ENCODE measurements at places on chromosomes 1 and 21. TPM values are rescaled to one million over a fixed set of nuclear protein-coding genes. Genes with fewer than 3 reads are reported as not detected.

The STIL gene
- total RNA-seq, result 0.43 TPM

GRCh38 chr1:202416641-202417040, 68.1 kb downstream of the PPP1R12B start:
- H3K27me3 ChIP-seq, result no peaks in the 10 kb centered on the region
- H3K36me3 ChIP-seq, result no peaks in the 10 kb centered on the region
- no peak overlapping the region for H3K4me3 ChIP-seq
- H3K27ac ChIP-seq, result no peak overlapping the region
- peaks cover 15% of the 10 kb centered on the region for H3K4me1 ChIP-seq

The F5 gene
- 9.0 TPM for total RNA-seq

- no peaks in the 10 kb centered on the region for H3K36me3 ChIP-seq
- H3K4me3 ChIP-seq, result no peak overlapping the region
- no peaks in the 10 kb centered on the region for H3K27me3 ChIP-seq
- DNase-seq, result no peak
- H3K4me1 ChIP-seq, result no peaks in the 10 kb centered on the region
- no peak overlapping the region for H3K27ac ChIP-seq
These were observed 82.8 kb downstream of the CD247 start for GRCh38 chr1:167435484-167435883.

- H3K36me3 ChIP-seq, result no peaks in the 10 kb centered on the region
- no peak overlapping the region for H3K4me3 ChIP-seq
- DNase-seq, result no peak
- peaks cover 10% of the 10 kb centered on the region for H3K4me1 ChIP-seq
These were observed 44.9 kb downstream of the SSBP3 start for GRCh38 chr1:54361342-54361741.

- no peaks in the 10 kb centered on the region for H3K4me1 ChIP-seq
- no peaks in the 10 kb centered on the region for H3K36me3 ChIP-seq
- no peak overlapping the region for H3K4me3 ChIP-seq
- H3K27me3 ChIP-seq, result no peaks in the 10 kb centered on the region
- no peak overlapping the region for H3K27ac ChIP-seq
These were observed 25.7 kb downstream of the C21orf91 start for GRCh38 chr21:17793246-17794123.

- H3K4me3 ChIP-seq, result no peak overlapping the region
- no peak for DNase-seq
- no peak overlapping the region for H3K27ac ChIP-seq
- H3K4me1 ChIP-seq, result no peaks in the 10 kb centered on the region
- no peaks in the 10 kb centered on the region for H3K27me3 ChIP-seq
These were observed 158.6 kb downstream of the MIS18A start for GRCh38 chr21:32120230-32120629.

The SPATA46 gene
- not detected for total RNA-seq

The TNNI3K gene
- total RNA-seq, result 0.58 TPM

DNA sequence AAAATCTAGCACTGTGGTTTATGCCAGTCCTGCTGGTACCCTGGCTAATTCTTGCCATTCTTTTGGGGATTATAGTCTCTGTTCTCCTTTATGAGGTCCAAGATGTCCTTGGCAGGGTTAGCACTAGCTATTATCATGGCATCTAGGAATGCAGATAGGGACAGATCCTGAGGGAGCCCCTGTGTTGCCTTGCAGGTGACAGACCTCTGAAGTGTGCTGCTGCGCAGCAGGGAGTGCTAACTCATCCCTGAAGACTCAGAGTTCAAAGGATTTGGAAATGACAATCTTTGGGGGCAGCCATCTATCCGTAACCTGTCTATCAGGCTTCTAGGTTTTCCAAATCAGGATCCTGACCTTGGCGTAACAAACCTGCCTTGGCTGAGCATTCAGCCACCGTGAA, 16.3 kb downstream of the ZFYVE9 start:
- H3K4me1 ChIP-seq, result no peaks in the 10 kb centered on the region
- no peaks in the 10 kb centered on the region for H3K36me3 ChIP-seq
- H3K4me3 ChIP-seq, result no peak overlapping the region
- no peaks in the 10 kb centered on the region for H3K27me3 ChIP-seq
- DNase-seq, result no peak

DNA sequence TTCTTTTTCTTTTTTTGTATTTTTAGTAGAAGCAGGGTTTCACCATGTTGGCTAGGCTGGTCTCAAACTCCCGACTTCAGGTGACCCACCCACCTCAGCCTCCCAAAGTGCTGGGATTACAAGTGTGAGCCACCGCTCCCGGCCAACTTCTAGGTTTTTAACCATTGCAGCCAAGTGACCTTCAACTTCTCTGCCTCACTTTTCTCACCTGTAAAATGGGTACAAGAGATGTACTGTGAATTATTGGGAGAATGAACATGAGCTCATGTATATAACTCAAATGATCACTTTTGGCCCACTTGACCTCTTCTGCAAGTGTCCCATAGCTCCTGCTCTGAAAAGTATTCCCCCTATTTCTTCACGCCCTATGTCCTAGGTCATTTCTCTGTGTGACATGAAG, 11.8 kb upstream of the RPL11 start:
- no peaks in the 10 kb centered on the region for H3K27me3 ChIP-seq
- no peaks in the 10 kb centered on the region for H3K4me1 ChIP-seq
- no peaks in the 10 kb centered on the region for H3K36me3 ChIP-seq
- no peak overlapping the region for H3K4me3 ChIP-seq

DNA sequence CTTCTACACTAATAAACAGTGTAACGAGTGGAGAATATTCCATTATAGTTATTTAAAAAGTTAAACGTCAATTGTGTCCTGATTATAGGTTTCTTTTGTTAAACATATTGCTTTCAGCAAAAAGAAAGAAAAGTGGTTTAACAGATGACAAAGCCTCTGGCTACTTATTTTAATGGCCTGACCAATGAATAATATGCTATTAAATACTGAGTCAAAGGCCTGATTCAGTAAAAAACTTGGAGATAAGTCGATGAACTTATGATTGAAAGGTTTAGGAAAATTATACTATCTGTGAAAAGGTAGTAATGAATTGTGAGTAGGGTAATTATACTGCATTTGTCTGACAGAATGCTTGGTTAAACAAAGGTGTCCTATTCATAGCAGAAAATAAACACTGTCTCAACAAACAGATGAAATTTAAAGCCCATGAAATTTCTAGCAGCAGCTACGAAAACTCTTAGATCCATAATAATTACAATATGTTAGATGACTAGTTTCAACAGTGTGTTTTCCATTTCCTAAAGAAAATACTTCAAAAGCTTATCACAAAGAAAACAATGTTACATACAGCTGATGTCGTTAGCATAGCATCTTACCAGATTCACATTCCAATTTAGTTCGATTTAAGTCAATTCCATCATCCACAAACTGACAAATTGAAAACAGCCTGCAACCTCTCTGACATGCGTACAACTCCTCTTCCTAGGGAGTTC, 6.2 kb downstream of the TMEM59 start:
- no peak overlapping the region for H3K27ac ChIP-seq
- no peaks in the 10 kb centered on the region for H3K27me3 ChIP-seq
- peaks cover 17% of the 10 kb centered on the region for H3K36me3 ChIP-seq
- no peak overlapping the region for H3K4me3 ChIP-seq
- no peak for DNase-seq

DNA sequence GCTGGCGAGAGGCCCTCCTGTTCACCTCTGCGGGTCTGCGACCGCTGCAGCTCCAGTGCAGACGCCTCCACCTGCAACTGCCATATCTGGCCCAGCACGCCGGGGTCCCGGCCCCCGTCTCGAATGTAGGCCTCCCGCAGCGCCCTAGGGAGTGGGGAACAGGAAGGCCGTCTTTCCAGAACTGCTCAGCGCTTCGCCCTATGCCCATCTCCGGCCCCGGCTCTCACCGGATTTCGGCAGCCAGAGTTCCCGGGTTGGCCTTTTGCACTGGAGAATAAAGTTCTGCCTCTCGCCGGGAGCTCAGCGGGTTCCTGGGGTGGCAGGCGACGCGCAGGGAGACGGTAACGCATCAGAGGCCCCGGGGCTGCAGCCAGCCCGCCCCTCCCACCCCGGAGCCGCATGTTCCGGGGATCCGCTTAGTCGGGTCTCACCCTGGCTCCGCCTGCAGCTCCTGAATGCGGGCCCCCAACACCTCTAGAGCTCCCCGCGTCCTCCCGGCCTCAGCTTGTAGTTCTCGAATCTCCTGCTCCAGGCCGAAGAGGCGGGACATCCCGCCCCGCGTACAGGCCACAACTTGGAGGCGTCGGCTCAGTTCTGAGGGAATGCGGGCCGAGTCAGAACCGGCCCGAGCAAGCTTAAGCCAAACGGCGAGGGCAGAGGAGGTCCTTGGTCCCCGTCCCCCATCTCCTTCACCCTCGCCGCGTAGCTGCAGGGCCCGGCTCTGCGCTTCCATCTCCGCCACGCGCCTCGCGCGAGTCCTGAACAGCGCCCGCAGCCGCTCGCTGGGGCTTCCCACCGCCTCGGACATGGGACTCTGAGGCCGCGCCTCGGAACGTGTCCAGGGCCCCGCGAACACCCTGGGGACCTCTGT, 1.1 kb downstream of the CCDC17 start:
- no peaks in the 10 kb centered on the region for H3K27me3 ChIP-seq
- no peaks in the 10 kb centered on the region for H3K4me1 ChIP-seq
- peaks cover 10% of the 10 kb centered on the region for H3K36me3 ChIP-seq
- DNase-seq, result no peak
- no peak overlapping the region for H3K4me3 ChIP-seq

DNA sequence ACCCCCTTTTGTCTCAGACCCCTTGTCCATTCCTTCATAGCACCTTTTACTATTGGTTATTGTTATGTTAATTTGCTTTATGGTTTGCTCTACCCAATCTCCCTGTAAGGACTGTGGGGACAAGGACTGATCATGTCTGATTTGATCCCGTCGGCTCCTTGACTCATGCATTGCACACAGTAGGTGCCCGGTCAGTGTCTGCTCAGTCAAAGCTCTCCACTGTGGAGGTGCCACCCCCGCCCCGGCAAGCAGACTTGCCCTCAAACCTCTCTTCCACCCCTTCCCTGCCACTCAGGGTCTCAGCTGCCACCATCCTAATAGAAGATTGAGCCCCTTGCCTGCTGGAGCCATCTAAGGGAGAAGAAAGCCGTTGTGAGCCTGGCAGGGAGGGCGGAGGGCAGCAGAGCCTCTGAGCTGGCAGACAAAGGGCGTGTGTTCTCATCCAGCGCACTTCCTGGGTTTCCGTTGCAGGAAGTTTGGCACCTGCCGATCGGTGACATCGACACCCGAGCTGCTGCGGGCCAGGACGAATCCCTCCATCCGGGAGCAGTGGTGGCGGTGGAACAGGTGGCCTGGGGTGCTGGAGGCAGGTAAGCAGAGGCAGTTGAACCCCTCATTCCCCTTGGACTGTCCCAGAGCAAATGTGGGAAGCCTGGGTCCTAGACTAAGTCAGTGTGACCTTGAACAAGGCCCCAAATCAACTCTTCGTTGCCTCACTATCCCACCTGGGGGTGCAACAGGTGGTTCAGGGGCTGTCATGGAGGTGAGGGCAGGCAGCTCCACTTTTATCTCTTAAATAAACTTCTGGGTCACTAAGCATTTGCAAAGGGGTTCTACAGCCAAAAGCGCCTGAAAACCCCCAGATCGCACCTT, 2.2 kb upstream of the FBLIM1 start:
- H3K27ac ChIP-seq, result peak overlapping the region; percentile 66
- no peaks in the 10 kb centered on the region for H3K27me3 ChIP-seq
- H3K4me1 ChIP-seq, result no peaks in the 10 kb centered on the region
- no peaks in the 10 kb centered on the region for H3K36me3 ChIP-seq
- DNase-seq, result peak; percentile 59

The PAQR6 gene
- total RNA-seq, result 0.55 TPM

The TMOD4 gene
- total RNA-seq, result 0.47 TPM

- no peak overlapping the region for H3K4me3 ChIP-seq
- no peak for DNase-seq
- H3K36me3 ChIP-seq, result no peaks in the 10 kb centered on the region
- H3K4me1 ChIP-seq, result no peaks in the 10 kb centered on the region
- H3K27me3 ChIP-seq, result no peaks in the 10 kb centered on the region
These were observed 25.0 kb upstream of the RD3 start for GRCh38 chr1:211517006-211517405.

DNA sequence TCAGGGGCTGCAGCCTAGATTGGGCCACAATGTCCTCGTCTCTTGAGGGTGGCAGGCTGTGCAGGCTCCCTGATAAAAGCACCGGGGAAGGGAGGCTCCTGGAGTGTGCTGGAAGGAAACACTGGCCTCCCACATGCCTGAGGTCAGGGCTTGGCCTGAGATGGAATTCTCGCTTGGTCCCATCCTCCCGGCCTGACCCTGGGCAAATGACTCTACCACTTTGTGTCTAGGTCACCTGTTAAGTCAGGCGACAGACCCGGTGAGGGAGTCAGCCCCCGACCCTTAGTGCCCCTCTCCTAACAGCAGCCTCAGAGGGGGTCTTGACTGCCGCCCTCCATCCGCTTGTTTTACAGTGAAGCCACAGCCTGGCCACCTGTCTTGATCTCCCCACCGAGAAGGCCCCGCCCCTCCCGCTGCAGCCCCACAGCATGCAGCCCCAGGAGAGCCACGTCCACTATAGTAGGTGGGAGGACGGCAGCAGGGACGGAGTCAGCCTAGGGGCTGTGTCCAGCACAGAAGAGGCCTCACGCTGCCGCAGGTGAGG, 2.5 kb downstream of the SMIM1 start:
- no peak overlapping the region for H3K27ac ChIP-seq
- H3K4me3 ChIP-seq, result no peak overlapping the region

DNA sequence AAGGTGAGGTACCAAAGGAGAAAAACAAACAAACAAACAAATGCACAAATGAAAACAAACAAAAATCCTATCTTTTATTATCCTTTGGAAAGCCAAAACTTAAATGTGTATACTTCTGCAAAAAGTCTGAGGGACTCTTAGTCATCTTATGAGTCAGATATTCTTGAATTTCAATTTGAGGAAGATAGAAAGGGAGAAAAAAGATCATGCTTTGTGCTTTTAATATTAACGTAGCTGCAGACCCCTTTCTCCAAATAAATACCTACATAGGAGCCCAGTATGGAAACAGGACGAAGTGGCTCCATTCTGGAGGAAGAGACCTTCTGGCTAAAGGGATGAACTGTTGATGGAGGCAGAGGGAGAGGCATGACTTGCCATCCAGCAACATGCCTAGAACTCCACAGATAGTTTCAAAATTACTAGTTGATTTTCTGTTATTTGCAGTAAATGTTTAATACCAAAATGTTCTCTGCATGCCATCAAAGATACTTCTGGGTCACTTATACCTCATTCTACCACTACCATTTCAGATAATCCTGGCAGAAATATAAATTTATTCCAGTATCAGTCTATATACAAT, 25.4 kb downstream of the NUP210L start:
- H3K4me1 ChIP-seq, result no peaks in the 10 kb centered on the region
- no peak for DNase-seq
- no peaks in the 10 kb centered on the region for H3K27me3 ChIP-seq
- H3K27ac ChIP-seq, result no peak overlapping the region

DNA sequence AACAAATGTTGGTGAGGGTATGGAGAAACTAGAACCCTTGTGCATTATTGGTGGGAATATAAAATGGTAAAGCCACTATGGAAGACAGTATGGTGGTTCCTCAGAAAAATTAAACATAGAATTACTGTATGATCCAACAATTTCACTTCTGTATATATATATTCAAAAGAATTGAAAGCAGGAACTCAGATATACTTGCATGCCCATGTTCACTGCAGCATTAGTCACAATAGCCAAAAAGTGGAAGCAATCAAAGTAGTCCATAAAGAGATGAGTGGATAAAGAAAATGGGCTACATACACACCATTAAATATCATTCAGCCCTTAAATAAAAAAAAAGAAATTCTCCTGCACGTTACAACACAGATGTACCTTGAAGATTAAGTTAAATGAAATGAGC, 34.1 kb downstream of the ABL2 start:
- H3K4me3 ChIP-seq, result no peak overlapping the region
- no peak overlapping the region for H3K27ac ChIP-seq
- no peak for DNase-seq
- no peaks in the 10 kb centered on the region for H3K27me3 ChIP-seq
- no peaks in the 10 kb centered on the region for H3K36me3 ChIP-seq
